ENCODE measurements at places on chromosomes 6 and 20.

- no peak for DNase-seq
These were observed 113.1 kb downstream of the MBOAT1 start for GRCh38 chr6:20099156-20099555.

GRCh38 chr6:16488813-16489212 lies 250.4 kb downstream of the GMPR start:
- no peak for DNase-seq

DNA sequence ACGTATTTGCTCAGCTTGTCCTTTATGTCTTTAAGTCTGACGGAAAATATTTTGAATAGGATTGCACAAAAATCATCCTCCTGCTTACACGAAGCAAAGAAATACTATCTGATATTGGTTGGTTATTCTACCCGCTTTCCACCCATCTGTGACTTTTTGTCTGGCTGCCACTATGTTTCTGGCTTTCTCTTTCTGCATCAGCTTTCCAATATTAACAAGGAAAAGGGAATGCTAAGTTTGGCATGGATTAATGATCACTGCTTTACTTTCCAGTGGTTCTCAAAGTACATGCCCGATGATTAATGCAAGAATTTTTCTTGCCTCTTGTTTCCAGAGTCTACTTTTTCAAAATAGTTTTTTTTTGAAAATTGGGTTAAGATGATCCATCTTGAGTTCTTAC lies 57.0 kb downstream of the RNF144B start:
- no peak for DNase-seq

GRCh38 chr20:17856837-17857605 lies 111.6 kb downstream of the SNX5 start:
- DNase-seq = no peak

GRCh38 chr6:9089724-9090123 lies 654.4 kb upstream of the SLC35B3 start:
- no peak for DNase-seq
